Fibroblast of pulmonary artery (primary cell): ENCODE measurements at places on chromosomes 2 and 18.

DNA sequence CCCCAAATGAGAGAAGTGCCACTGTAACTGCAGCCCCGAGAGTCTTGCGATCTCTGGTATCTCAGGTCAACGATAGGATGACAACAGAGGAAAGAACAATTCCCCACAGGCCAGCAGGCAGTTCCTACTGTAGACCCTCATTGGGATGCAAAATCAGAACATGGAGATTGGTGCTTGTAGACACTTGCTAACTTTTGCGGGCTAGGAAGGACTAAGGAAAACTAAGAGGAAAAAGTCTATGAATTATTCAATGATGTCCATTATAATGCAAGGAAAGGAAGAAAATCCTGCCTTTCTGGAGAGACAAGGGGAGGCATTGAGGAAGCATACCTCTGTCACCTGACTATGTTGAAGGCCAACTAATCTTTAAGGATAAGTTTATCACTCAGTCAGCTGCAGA is 51.9 kb upstream of the CWC22 start:
- no peak for DNase-seq

DNA sequence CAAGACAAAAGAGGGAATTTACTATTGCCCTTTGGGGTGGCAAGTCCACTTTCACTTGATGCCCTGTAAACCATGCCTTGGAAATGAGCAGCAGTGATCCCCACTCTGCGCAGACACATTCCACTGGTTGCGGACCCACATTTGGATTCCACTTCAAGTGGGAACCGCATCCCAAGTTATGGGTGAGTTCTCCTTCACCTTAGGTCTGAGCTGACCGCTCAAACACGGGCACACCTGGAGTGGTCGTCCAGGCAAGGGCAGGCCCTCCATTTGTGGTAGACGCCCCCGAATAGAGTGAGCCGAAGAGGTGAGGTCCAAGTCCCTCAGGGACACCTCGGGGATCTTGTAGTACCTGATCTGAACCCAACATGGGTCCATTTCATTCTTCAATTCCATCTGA is 9.8 kb upstream of the AGXT start:
- no peak for DNase-seq

DNA sequence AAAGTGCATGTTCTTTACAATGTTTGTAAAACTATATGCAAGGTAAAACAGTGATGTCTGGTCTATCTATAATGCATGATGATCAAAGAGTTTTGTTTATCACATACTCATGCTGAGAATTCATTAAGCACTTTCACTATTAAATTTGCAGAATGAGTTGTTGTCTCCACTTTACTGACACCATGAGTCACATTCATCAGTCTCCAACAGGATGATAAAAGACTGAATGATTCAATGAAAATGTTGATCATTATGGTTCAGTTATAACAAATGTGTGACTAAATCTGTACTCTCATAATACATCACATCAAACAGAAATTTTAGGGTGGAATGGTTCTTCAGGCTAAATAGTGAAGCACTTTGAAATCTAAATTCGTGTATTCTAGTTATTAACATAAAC is 129.0 kb downstream of the ERBB4 start:
- no peak for DNase-seq

DNA sequence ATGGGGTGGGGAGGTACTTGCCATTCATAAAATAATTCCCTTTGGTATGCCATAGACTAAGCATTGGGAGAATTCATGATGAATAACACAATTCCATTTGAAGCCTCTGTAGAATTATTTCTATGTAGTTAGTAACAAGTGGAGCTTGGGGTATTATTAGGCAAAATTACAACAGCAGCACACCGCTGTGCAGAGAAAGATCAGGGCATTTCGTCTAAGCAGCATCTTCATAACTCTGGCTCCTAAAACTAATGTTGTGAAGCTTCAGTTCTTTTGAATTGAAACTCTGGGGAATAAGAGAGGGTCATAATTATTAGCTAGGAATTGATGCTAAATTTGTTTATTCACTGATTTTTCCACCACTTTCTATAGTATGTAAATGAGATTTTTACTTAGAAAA is 630.7 kb downstream of the DCC start:
- no peak for DNase-seq

DNA sequence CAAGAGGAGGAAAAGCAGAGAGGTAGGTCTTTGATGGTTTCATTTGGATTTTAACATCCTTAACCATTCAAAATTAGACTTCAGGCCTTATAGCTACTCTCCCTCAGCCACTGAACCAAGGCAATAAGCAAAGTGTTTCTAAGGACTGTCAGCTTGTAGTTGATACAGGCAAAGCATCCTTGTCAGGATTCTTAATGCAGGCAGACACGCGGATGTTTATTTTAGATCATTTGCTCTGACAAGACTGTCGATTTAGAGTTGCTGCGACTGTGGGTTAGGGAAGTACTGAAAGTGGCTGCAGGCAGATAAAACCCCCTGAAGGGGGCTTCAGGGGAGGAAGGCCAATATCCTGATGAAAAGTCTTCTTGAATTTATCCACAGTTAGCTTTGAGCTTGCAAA is 46.6 kb downstream of the CDH20 start:
- DNase-seq: no peak

GRCh38 chr2:181805228-181806038 is 86.1 kb upstream of the ITPRID2 start:
- DNase-seq: peak; percentile 63

DNA sequence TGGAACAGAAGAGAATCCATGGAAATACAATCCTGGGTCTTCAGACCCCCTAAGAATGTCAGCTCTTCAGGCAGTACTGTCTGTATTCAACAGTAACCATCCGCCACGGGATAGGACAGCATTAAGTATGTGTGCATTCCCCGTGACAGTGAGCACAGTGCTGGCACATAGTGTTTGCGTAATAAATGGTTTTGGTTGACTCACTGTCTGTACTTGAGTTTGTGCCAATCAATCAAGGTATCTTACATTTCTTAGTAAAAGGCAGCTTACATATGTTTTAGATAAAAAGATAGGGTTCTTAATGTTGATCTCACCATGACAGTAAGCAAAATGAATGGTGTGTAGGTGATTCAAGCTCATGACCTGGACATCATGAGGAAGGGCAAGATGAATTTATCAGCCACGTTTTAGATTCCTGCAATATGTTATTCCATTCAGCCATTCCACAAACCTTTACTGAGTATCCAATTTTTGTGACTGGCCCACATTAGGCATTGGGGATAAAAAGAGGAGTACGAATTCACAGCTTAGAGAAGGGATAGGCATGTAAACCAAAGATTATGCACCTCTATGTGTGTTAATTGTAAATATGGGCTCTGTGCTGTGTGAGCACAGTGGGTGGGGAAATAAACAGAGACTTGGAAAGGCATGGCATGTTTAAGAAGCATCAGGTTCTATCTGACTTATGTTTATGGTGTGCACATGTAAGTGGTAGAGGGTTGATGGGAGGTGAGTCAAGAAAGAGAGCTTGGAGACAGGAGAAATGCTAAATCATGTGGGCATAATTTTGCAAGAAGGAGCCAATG is 258.8 kb downstream of the SLC8A1 start:
- DNase-seq: peak; percentile 17

- no peak for DNase-seq
Measured at GRCh38 chr2:27070653-27071276, 689 bp downstream of the OST4 start.

GRCh38 chr2:46269001-46269400 is 28.2 kb upstream of the EPAS1 start:
- peak; percentile 62 for DNase-seq

GRCh38 chr2:96336873-96337272 is 1.3 kb downstream of the NCAPH start:
- no peak for DNase-seq

DNA sequence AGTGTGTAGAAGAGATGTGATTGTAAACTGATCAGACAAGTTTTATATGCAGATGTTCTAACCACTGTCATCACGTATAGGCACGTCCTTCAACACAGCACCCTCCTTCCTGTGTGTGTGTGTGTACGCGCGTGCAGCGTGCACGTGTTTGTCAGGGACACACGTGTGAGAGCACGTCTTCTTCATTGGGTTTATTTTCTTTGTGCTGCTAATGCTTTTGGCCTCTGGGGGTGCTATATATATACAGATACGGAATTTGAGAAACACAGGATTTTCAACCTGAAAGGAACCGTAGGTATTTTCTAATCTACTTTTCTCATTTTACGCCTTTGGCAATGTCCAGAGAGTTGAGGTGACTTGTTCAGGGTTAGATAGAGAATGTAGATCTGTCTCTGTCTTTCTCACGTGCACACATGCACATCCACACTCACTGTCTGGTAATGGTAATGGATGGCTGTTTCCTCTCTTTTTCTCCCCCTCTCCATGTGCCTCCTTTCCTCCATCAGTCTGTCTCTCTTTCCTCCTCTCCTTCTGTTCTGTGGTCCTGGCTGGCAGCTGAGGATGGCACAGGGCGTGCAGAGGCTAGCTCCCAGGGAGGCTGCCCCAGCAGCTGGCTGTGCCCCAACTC is 13.4 kb upstream of the CELF4 start:
- DNase-seq: peak; percentile 67

DNA sequence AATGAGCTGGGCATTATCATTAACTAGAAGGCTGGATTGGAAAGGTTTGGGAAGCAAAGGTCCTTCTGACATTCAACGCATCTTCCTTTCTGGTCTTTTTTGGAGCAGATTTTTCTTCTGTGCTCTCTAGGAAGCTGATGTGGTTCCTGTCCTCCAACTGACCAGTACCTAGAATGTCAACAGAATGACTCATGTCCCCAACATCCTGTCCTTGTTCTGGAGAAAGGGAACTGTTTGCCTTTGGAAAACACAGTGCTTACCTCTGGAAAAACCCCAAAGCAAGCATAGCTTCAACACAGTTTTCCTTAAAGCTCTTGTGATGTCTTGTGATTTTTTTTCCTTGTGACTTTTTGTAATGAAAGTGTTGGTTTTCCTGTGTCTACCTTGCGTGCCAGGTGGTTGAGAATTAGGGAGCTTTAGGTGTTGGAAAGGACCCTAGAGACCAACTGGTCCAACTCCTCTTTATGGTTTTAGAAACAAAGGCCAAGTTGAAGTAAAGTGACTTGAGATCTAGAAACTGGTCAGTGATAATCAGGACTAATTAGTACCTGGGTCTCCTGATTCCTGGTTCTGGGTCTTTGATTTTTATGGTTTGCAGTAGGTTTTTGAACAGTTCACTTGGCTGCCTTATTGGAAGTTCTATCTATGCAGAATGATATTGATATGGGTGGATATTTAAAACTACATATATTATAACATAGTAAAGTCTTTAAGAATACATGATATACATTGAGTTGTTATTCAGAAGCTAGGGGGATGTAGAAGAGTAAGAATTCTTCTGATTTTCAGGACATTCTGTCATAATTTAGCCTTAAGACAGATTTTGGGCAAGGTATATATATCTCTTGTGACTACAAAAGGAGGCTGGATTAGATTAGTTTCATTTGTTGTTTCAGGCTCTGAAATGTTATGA is 70.5 kb downstream of the FMNL2 start:
- peak; percentile 41 for DNase-seq

GRCh38 chr2:47488870-47489584 is 86.1 kb downstream of the MSH2 start:
- peak; percentile 89 for DNase-seq

DNA sequence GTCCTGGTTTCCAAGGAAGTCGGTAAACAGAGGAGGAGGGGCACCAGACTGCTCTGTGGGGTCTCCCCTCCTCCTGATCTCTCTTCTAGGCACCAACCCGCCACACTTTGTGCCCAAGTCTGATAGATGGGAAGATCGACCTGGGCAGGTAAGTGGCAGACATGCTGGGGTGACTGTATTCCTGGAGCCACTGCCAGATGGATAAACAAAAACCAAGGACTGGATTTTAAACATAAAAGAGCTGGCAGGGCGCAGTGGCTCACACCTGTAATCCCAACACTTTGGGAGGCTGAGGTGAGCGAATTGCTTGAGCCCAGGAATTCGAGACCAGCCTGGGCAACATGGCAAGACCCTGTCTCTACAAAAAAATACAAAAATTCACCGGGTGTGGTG is 181.2 kb downstream of the ANAPC1 start:
- no peak for DNase-seq

DNA sequence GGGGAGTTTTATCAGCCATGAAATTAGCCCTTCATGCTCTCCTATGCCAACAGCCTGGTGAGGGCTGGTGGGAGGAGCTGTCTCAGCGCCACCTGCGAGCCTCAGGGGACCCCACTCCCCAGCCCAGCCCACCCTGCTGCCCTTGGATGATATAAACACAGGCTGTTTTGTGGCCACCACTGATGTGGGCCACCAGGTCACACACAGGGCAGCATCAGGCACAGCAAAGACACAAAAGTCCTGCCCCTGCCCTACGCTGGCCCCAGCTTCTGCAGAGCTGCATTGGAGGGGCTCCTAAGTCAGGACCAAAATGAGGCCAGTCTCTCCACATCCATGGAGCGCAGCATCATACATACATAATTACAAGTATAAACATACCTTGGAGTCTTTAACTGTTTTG is 110.6 kb upstream of the TEX51 start:
- no peak for DNase-seq

- no peak for DNase-seq
Measured at GRCh38 chr2:138780446-138780880, 273 bp upstream of the NXPH2 start.

GRCh38 chr18:36355511-36355910 is 58.0 kb downstream of the FHOD3 start:
- no peak for DNase-seq

DNA sequence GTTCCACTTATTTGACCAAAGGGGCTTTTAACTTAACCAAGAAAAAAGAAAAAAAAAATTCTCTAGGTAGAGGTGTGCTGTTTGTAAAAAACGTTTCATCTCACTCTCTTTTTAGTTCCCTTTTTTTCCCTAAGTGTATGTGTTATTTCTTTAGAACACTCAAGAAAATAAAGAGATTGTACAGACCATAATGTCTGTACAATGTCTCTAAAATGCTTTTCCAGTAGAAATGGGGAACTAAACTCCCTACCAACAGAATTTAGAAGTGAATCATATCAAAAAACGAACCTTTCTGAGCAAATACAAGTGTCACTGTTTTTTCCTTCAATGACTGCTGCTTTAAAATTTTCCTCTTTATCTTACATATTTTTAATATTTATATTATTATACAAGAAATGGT is 72.0 kb downstream of the CDH7 start:
- no peak for DNase-seq

GRCh38 chr2:157150747-157151146 is 106.8 kb upstream of the GALNT5 start:
- DNase-seq: peak; percentile 28

GRCh38 chr2:161217597-161218185 is 57.5 kb downstream of the TANK start:
- peak; percentile 8 for DNase-seq

- DNase-seq: no peak
Measured at GRCh38 chr18:3901811-3902210, 451.8 kb downstream of the TGIF1 start.

GRCh38 chr2:30860003-30860725 is 52.9 kb upstream of the CAPN13 start:
- DNase-seq: no peak

DNA sequence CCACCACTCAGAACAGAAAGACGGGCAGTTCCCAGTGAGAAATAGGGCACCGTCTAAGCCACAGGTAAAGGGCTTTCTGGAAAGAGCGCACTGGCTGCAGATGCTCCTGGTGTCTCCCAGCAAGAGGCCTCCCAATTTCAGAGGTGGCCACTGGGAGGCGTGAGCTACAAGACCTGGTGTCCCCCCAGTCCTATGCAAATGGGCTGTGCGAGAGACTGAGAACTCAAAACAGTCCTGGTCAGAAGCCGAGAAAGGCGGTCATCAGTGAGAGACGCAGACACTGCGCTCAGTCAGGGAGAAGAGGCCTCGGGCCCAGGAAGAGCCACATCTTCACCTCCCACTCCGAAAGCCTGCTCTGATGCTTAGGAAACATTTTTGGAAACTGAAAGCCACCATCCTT is 179.5 kb downstream of the EIPR1 start:
- no peak for DNase-seq

GRCh38 chr2:190912726-190913125 is 32.1 kb downstream of the GLS start:
- peak; percentile 41 for DNase-seq

- DNase-seq: peak; percentile 60
Measured at GRCh38 chr2:70686577-70687460, 81.2 kb downstream of the ADD2 start.
